Sciatic nerve (tissue), 2 donors: ENCODE measurements at places on chromosomes 7 and 10.

- no peak for DNase-seq
Measured at GRCh38 chr7:55046582-55047342, 27.9 kb downstream of the EGFR start.

- DNase-seq: peak; percentile 70
Measured at GRCh38 chr7:94620703-94621118, 35.2 kb downstream of the SGCE start.

GRCh38 chr7:128172151-128172550, 68.9 kb upstream of the LEP start:
- DNase-seq: no peak

DNA sequence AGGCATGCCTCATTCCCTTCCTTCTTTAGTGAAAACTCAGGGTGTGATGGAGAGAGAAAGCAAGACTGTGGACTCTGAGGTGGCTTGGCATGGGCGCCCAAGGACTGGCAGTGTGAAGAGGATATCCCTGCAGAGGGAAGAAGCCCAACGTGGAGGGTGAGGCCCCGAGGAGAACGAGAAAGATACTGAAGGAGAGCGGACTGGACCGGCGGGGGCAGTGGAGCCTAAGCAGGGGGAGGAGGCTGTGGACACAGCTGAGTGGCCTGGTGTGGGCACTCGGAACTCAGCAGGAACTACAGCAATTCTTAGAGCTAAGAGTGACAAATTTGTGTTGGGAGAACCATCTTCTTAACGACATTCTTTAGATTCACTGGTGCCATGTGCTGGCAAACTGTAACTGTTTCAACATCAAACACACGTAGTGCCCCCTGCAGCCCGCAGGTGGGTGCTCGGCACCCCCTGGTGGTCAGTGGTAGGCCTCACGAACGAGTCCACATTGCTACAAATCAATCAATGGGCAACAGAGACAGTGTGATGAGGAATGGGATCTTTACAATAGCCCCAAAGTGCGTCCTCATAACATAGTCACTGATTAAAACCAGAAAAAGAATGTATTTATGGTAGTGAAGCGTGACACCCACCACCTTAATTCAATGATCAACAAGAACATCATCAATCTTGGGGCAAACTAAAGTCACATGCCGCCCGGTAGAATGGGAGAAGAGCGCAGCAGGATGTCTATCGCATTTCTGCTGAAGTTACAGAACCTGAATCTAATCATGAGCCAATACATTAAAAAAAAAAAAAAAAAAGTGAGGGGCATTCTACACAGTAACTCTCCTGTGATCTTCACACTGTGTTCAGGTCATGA, 2.0 kb upstream of the SFTPA1 start:
- DNase-seq: no peak

GRCh38 chr7:90749774-90750173, 153.7 kb downstream of the CDK14 start:
- no peak for DNase-seq

GRCh38 chr10:100993986-100994708, 5.5 kb upstream of the LZTS2 start:
- DNase-seq: no peak

- no peak for DNase-seq
Measured at GRCh38 chr7:133398506-133398905, 145.6 kb downstream of the EXOC4 start.

- no peak for DNase-seq
Measured at GRCh38 chr7:116511552-116512519, 12.3 kb downstream of the CAV2 start.

- DNase-seq: no peak
Measured at GRCh38 chr10:119613741-119614140, 17.0 kb upstream of the TIAL1 start.

GRCh38 chr10:57014758-57015157, 653.7 kb upstream of the ZWINT start:
- no peak for DNase-seq

DNA sequence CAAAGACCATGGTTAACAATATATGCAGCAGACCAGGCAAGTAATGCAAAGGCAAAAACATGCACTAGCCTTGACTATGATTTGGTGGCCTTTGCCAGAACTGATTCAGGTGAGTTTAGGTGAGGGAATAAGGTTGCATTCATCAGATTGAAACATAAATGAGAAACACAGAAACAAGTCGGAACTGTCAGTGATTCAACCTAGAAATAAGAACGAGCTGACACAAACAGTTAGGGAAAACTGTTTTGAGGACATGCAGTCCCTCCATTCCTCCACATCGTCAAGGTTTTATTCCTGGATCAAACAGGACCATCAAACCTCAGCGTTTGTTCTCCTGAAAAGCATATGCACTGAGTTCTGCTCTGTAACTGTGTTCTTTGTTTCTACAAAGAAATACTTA, 1.8 kb downstream of the ZNF248 start:
- no peak for DNase-seq

DNA sequence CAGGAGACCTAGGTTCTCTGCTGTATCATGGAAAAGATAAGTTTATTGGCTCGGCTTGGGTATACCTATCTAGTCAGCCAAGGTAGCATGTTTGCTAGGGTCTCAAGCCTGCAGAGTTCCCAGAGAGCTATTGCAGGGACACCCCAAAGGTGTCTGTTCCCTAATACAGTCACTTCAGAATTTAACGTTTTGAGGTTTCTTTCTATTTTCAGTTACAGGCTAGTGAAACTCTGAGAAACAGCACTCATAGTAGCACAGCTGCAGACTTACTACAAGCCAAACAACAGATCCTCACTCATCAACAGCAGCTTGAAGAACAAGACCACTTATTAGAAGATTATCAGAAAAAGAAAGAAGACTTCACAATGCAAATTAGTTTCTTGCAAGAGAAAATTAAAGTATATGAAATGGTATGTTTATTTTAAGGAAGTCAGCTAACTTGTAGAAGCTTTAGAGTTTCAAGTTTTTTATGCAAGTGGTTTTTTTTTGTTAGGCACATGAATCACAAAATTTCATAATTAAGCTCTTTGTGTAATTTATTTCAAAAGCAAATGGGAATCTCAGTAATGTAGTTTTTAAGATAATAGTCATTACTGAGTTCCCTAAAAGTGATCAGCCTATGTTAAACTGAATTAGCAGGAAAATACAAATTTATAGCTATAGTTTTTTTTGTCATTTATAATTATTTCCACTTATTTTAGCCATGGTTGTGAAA, 54.9 kb downstream of the AKAP9 start:
- no peak for DNase-seq

DNA sequence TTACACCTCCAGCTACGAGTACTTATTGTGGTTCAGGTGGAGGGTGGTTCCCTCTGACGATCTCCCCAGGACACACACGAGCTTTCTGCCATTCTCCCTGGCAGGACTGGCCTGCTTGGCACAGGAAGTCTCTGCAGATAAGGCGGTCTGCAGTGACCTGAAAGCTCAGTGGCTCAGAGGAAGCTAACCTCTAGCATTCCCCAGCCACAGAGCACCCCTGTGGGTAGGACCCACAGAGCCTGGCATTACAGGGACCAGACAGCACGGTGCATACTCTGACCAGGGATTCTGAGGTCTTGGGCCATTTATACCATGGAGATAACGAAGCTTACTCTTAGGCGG, 1.9 kb upstream of the GPR146 start:
- no peak for DNase-seq

DNA sequence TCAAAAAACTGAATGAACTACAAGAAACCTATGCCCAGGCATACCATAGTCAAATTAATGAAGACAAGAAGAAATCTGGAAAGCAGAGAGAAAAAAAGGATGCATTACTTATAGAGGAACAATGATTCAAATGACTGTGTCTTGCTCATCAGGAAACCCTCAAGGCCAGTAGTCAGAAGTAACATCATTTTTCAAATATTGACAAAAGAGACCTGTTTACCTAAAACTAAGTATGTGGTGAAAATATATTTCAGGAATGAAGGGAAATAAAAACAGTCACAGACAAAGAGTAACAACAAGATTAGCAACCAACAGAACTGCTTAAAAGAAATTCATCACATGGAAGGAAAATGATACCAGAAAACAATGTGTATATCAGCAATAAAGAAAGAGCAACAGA, 128.4 kb downstream of the ALOX5 start:
- no peak for DNase-seq

GRCh38 chr7:92695308-92696261, 105.4 kb upstream of the FAM133B start:
- DNase-seq: no peak

DNA sequence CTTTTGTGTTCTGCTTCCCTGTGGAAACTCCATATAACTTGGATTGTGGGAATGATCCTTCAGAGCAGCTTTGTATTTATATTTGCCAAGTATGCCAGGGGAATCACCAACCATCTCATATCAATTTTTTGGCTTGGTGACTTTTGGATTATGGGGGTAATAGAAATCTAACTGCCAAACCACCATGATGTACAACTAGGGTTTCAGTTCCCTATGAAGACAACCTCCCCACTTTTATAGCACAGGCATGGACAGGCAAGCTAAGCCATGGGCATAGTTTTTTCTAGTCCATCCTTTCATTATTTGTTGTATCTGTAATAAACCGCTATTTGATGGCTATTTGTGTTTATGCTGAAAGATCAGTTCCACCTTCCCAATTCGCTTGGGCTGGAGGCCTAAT, 17.7 kb downstream of the NPY start:
- no peak for DNase-seq

- DNase-seq: no peak
Measured at GRCh38 chr10:24554036-24554435, 169.7 kb downstream of the ARHGAP21 start.

DNA sequence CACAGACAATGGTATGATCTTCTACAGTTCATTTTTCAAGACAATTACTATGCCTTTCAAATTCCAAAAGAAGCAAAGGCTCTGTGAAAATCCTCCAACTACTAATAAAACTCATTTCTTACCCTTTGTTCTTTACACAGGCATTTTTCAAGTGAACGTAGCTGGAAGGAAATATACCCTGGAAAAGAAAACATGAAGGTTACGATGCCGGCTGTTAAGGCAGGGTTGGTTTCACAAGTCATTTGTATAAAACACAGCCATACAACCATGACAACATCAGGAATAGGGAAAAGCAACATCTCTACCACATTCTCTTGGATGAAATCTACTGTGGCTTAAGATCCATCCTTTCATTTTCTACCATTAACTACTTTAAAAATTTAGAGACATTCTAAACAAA, 207.9 kb downstream of the DOCK4 start:
- no peak for DNase-seq

- DNase-seq: no peak
Measured at GRCh38 chr10:132593389-132593788, 55.8 kb downstream of the INPP5A start.

GRCh38 chr7:131944556-131945069, 388.2 kb upstream of the PODXL start:
- no peak for DNase-seq

- peak; percentile 12 for DNase-seq
Measured at GRCh38 chr7:74199551-74200355, 10.1 kb upstream of the LAT2 start.

DNA sequence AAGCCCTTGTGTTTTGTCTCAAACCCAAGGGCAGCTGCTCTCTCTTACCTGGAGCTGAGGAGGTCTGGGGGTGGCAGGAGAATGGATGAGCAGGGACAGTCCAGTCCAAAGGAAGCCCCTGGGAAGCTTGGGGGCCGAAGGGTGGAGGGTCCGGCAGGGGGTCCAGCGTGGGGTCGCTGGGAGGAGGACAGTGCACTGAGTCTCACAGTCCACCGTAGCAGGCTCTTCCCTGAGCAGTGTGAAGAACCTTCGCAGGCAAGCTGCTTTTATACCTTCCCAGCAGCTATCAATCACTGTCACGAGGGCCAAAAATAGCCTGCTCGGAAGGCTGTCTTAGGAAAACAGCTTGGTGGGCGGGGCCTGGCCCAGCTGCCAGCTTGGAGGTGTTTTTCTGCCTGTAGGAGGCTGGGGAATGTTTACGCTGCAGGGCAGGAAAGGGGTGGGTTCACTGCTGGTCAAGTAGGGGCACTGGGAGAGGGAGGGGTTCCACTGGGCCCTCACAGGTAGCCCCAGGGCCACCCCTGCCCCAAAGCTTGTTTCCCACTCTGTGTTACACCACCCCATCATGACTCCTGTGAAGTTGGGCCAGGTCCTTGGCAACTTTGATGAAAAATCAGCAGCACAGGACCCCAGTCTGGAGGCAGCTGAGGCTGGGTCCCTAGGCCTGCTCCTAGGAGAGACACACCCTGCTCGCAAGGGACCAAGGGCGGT, at the start of gene DEPP1:
DEPP1 (minus strand) TSS at position 240 of the 711 bp plus-strand sequence. CDS start 779 bp downstream, outside the sequence.
- peak; percentile 96 for DNase-seq

GRCh38 chr7:123537026-123537642, 2.7 kb upstream of the IQUB start:
- no peak for DNase-seq

- DNase-seq: no peak
Measured at GRCh38 chr10:61701706-61702105, 39.0 kb downstream of the CABCOCO1 start.
